ENCODE measurements at places on chromosomes 13 and 19.

DNA sequence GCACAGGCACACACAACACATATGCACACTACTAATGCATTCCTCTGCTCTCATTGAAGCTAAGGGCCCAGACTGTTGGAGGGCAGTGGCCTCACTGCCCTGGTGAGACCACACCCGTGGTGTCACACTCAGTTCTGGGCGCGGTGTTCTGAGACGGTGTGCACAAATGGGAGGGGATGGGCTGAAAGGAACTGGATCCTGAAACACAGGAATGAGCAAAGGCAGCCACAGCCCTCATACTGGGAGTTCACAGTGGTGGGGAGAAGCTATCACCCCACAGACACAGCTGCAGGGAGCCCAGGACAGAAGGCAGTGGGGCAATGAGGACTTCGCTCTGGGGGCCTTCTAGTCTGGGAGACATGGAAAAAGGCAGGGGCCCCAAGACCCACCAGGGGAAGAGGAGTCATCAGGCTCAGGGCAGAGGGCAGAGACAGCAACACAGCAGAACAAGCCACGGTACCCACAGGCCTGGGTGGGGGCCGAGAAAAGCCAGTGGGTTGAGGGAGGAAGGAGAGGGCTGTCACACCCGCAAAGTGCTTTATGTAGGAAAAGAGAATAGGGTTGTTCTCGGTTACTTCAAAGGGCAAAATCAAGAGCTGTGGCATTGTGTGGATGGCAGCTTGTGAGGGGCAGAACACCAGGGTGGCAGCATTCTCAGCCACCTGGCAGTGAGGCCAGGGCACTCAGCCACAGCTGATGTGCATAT, 75.4 kb upstream of the GPR183 start:
- no peak for DNase-seq

DNA sequence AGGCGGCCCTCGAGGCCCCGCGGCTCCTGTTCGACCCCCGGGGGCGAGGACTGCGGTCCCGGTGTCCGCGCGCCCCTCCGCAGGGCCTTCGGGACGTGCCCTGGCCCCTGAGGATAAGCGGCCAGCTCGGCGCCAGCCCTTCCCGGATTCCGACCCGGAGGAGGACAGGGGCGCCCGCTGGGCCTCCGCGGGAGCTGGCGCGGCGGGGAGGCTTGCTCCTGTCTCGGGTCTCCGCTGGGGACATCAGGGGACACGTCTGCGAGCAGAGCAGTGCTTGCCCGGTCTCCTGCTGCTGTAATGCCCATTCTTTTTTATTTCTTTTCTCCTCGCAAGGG, 829 bp downstream of the B3GLCT start:
- DNase-seq, result peak; percentile 8

- no peak for DNase-seq
Observed at GRCh38 chr13:29159871-29160270, 339.7 kb downstream of the MTUS2 start.

- DNase-seq, result no peak
Observed at GRCh38 chr19:38170334-38170733, 53.7 kb downstream of the DPF1 start.

GRCh38 chr13:111187960-111188541, 72.9 kb downstream of the ARHGEF7 start:
- DNase-seq, result no peak

- no peak for DNase-seq
Observed at GRCh38 chr13:77696879-77697216, 639 bp upstream of the SLAIN1 start.

- DNase-seq, result no peak
Observed at GRCh38 chr19:32289566-32290210, 55.7 kb upstream of the ZNF507 start.

DNA sequence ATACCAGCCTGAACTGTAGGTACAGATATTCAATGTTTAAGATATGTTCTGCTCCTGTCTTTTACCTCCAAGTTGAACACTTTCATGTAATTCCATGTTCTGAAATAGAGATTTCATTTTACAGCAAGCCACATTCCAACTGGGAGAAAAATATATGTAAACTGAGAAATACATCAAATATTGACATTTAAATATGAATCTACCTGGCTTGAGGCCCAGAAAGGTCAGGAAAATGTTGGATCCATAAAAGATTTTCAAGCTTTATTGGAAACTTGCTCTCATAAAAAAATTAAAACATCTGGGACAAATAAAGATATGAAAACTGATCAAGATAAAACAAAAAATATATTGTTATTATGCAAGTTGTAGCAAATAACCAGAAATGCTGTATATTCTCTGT, 1078.7 kb upstream of the ATXN8OS start:
- no peak for DNase-seq

DNA sequence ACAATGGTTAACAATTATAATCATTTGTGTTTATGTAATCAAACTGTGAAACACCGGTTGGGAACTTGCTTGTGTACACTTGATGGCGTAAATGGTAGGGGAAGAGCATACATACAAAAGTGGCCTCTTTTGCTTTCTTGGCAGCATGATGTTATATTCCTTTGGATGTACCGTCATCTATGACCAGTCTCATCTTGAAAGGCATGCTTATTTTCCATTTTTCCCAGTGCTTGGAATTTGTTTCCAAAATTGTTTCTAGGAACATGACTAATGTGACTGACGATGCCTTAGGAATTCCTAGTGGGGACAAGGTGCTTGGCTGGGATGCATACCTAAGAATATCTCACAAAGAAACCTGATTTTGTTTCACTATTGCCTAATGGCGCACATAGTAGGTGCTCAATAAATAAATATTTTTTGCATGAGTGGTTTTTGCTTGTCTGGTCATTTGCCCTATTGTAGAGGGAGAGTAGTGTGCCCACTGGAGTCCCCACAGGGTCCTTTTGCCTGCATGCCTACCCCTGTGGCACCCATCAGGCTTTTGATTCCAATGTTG, 45.5 kb downstream of the SAE1 start:
- DNase-seq, result no peak

DNA sequence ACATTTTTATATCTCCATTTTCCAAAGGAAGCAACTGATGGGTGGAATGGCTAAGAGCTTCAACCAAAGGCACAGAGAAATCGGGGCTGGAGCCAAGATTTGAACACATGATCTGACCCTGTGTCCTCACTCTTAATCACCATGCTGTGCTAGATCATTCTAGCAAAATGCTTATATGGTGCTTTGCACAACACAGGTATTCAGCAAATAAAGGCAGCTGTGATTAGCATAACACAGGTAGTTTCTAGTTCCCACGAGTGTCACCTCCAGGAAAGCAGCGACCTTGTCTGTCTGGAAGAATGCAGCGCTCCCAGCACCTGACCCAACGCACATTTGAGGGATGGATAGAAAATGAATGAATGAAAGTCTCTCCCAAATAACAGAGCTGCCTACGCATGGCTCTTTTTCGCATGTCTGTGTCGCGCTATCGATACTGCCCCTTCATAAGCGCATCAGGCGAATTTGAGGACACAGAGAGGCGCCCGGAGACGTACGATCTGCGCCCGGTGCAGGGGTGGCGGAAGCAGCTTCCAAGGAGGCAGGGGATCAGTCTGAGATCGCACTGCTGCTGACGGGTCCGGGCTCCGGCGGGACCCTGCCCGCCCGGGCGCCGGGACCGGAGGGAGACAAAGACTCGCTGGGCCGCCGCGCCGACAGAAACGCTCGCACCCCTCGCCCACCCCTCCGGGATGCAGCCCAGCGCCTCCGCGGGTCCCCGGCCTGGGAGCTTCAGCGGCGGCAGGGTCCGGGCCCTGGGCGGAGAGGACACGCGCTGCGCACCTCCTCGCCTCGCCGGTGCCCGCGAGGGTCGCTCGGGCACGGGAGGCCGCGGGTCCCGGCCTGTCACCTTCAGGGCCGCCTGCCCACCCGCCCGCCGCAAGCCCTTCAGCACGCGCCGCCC, 609 bp downstream of the EPS15L1 start:
- DNase-seq, result peak; percentile 20
